Transverse colon (tissue), 4 donors: ENCODE measurements at places on chromosomes 12 and 14. TPM values are rescaled to one million over a fixed set of nuclear protein-coding genes. Genes with fewer than 3 reads are reported as not detected.

DNA sequence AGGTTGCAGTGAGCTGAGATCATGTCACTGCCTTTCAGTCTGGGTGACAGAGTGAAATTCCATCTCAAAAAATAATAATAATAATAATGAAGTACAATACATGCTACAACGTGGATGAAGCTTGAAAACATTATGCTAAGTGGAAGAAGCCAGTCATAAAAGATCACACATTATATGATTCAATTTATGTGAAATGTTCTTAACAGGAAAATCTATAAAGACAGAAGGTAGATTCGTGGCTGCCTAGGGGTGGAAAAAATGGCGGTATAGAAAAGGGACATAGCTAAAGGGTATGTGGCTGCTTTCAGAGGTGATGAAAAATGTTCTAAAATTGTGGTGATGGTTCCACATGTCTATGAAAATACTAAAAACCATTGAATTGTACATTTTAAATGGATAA is 41.0 kb upstream of the AMIGO2 start:
- no peaks in the 10 kb centered on the region for H3K4me1 ChIP-seq
- H3K27me3 ChIP-seq = no peaks in the 10 kb centered on the region
- H3K27ac ChIP-seq = no peak overlapping the region
- no peaks in the 10 kb centered on the region for H3K36me3 ChIP-seq
- DNase-seq = no peak
- H3K4me3 ChIP-seq = no peak overlapping the region

- H3K4me3 ChIP-seq = no peak overlapping the region
- H3K27ac ChIP-seq = peak overlapping the region; percentile 13
- DNase-seq = no peak
- H3K4me1 ChIP-seq = no peaks in the 10 kb centered on the region
- H3K27me3 ChIP-seq = no peaks in the 10 kb centered on the region
Measured at GRCh38 chr12:107515446-107515958, 170.1 kb upstream of the PWP1 start.

GRCh38 chr14:35890308-35890707 is 64.2 kb downstream of the BRMS1L start:
- H3K27ac ChIP-seq = no peak overlapping the region
- no peaks in the 10 kb centered on the region for H3K36me3 ChIP-seq
- H3K4me1 ChIP-seq = no peaks in the 10 kb centered on the region

DNA sequence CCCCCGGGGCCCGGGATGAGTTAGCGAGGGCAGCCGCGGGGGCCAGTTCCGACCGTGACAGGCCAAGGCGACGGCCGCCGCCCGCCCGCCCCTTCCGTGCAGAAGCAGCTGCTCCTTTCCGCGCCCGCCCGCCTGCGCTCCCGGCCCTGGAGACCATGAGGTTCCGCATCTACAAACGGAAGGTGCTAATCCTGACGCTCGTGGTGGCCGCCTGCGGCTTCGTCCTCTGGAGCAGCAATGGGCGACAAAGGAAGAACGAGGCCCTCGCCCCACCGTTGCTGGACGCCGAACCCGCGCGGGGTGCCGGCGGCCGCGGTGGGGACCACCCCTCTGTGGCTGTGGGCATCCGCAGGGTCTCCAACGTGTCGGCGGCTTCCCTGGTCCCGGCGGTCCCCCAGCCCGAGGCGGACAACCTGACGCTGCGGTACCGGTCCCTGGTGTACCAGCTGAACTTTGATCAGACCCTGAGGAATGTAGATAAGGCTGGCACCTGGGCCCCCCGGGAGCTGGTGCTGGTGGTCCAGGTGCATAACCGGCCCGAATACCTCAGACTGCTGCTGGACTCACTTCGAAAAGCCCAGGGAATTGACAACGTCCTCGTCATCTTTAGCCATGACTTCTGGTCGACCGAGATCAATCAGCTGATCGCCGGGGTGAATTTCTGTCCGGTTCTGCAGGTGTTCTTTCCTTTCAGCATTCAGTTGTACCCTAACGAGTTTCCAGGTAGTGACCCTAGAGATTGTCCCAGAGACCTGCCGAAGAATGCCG is 699 bp downstream of the MGAT2 start:
- no peaks in the 10 kb centered on the region for H3K27me3 ChIP-seq
- no peaks in the 10 kb centered on the region for H3K36me3 ChIP-seq
- H3K4me1 ChIP-seq = peaks cover 5% of the 10 kb centered on the region

DNA sequence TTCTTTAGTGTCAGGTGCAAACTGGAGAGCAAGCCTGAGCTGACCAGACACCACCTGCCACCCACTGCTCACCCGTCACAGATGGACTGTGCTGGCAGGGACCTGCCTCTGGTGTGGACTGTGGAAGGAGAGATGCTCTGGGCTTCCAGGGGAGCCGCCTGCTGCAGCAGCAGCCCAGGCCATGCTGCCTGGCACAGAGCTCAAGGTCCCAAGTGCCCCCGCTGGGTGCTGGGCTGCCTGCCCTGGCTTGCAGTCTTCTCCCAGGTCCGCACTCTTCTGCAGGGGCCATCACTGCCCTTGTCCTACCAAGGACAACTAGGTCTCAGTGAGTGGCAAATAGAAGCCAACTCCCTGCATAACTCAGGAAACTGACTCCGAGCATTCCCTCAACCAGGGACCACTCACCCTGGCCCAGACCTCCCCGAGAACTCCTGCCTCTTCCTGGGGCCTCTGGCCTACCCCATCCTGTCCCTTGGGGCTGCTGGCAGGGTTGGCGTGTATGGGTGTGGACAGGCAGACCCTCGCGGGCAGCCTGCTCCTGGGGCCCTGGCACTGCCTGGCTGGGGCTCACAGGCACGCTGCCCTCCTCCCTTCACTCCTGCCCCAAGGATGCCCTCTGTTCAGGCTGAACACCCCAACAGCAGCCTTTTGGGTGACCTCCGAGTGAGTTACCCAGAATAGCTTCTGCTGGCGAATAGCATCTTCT is 9.3 kb downstream of the AMN start:
- H3K36me3 ChIP-seq = no peaks in the 10 kb centered on the region
- H3K4me1 ChIP-seq = peaks cover 34% of the 10 kb centered on the region
- no peak overlapping the region for H3K27ac ChIP-seq
- H3K27me3 ChIP-seq = peaks cover 31% of the 10 kb centered on the region
- H3K4me3 ChIP-seq = no peak overlapping the region

DNA sequence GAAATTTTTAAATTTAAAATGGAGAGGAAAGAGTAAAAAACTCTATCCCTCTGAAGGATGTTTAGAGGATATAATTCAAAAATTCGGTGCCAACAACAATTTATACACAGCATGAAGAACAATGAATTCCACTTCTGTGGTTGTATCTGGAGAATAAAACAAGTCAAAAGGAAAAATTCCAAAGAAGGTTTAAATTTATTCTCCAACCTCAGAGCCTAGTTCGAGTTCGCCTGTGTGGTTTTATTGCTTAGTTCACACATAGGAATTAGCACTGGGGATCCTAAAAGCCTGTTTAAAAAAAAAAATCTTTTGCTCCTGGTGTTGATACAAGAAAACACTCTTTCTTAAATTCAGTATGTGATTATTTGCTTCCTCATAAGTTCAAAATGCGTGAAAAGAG is 79.2 kb downstream of the LLPH start:
- DNase-seq = no peak
- H3K27me3 ChIP-seq = peaks cover 8% of the 10 kb centered on the region
- no peaks in the 10 kb centered on the region for H3K36me3 ChIP-seq
- H3K4me1 ChIP-seq = no peaks in the 10 kb centered on the region
- H3K4me3 ChIP-seq = no peak overlapping the region

DNA sequence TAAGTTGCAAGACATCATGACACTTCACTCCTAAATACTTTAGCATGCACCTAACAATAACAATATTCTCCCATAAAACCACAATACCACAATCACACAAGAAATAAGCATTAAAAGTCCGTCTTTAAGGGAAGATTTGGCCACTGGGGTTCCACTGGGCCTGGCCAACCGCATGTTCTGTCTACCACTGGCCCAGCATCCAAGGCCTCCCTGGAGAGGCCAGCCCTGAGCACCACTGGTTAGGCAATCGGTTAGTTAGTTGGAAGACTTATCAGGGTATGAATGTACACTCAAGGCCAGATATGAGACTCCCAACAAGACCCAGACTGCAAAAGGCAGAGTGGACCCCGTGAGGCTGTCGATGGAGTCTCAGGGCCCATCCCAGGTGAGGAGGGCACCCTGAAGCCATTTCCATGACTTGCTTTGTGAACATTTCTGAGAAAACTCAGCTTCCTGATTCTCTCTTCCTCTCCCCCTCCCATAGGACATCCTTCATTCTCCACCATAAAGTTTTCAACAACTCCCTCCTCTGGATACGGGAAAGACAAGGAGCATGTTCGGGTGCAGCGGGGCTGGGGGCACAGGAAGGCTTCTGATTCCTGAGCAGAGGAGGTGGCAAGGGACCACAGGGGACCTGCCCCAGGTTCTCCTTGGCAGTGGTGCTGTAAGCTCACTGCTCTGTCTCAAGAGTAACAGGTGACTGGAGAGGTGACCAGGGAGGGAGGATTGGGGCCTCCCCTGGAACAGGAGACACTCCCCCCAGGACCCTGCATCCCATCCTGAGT is 5.9 kb downstream of the PXN start:
- no peaks in the 10 kb centered on the region for H3K27me3 ChIP-seq
- H3K4me1 ChIP-seq = peaks cover 36% of the 10 kb centered on the region
- H3K36me3 ChIP-seq = no peaks in the 10 kb centered on the region
- no peak for DNase-seq

- no peak for DNase-seq
- no peak overlapping the region for H3K27ac ChIP-seq
- H3K4me3 ChIP-seq = no peak overlapping the region
- no peaks in the 10 kb centered on the region for H3K36me3 ChIP-seq
- H3K27me3 ChIP-seq = no peaks in the 10 kb centered on the region
- peaks cover 27% of the 10 kb centered on the region for H3K4me1 ChIP-seq
Measured at GRCh38 chr12:15751741-15752140, 37.4 kb downstream of the EPS8 start.

DNA sequence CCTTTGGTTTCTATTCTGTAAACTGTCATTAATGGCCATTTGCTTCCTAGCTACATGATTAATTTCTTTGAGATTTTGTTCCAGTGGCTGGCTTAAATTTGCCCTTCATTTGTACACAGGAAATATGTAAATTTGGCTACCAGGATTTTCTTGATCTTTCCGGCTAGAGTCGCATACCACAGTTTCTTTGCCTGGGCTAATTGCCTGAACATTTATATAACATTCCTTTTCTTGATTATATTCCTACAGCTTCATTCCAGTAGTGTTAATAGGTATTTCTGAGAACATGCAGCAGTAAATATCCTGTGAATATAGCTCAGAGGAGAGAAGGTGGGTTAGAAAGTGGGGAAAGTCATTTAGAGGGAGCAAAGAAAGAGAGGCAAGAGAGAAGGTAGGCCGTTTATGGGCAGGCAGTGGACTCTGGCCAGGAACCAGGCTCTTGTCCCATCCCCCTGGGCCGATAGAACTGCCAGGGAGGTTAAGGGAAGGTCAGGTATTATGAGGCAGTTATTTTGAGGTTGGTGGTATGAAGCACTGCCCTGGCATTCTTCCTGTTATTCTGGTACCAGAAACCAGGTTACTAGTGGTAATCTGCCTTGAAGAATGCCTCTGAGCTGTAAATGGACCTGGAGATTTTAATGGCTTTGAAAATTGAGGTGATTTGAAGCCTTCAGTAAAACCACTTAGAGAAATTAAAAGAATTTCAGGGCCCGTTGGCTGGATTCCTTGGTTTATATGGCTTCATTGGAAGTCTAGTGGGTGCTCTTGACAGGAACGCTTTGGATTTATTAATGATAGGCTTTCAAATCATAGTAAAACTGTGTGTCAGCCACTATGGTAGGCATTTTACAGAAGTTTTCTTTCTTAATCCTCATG is 4.4 kb downstream of the RNF10 start:
- peak; percentile 74 for DNase-seq
- H3K36me3 ChIP-seq = no peaks in the 10 kb centered on the region
- peak overlapping the region; percentile 97 for H3K27ac ChIP-seq
- H3K27me3 ChIP-seq = no peaks in the 10 kb centered on the region
- peak overlapping the region; percentile 94 for H3K4me3 ChIP-seq

GRCh38 chr14:30519961-30520360 is 39.0 kb upstream of the G2E3 start:
- no peaks in the 10 kb centered on the region for H3K27me3 ChIP-seq
- no peak overlapping the region for H3K27ac ChIP-seq
- H3K4me1 ChIP-seq = no peaks in the 10 kb centered on the region
- no peak overlapping the region for H3K4me3 ChIP-seq

DNA sequence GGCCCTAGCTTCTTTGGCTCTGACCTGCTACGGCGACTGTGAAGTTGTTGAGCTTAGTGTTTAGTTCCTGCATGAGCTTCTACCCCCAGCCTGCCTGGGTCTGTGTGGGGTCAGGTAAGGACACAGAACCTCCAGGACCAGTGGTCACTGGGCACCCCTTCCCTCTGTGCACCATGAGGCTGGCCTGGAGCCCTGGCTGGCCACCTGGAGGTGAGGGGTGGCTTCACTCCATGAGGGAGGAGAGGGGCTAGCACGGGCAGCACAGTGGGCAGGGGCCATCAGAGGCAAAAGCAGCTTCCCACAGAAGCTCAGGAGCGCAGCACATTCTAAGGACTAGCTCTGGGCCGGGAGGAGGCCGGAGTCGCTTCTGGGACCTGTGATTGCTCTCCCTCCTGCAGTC is 36.7 kb downstream of the CCDC92 start:
- DNase-seq = no peak
- no peaks in the 10 kb centered on the region for H3K27me3 ChIP-seq
- H3K4me1 ChIP-seq = no peaks in the 10 kb centered on the region
- no peak overlapping the region for H3K27ac ChIP-seq

- peak overlapping the region; percentile 79 for H3K27ac ChIP-seq
- peak overlapping the region; percentile 24 for H3K4me3 ChIP-seq
- DNase-seq = peak; percentile 16
- no peaks in the 10 kb centered on the region for H3K27me3 ChIP-seq
- H3K4me1 ChIP-seq = peaks cover 8% of the 10 kb centered on the region
Measured at GRCh38 chr12:39620659-39621658, 1.4 kb upstream of the ABCD2 start.

GRCh38 chr14:31208546-31209424 is 1.2 kb upstream of the HECTD1 start:
- peak overlapping the region; percentile 35 for H3K4me3 ChIP-seq
- H3K27ac ChIP-seq = peak overlapping the region; percentile 100
- no peaks in the 10 kb centered on the region for H3K27me3 ChIP-seq

DNA sequence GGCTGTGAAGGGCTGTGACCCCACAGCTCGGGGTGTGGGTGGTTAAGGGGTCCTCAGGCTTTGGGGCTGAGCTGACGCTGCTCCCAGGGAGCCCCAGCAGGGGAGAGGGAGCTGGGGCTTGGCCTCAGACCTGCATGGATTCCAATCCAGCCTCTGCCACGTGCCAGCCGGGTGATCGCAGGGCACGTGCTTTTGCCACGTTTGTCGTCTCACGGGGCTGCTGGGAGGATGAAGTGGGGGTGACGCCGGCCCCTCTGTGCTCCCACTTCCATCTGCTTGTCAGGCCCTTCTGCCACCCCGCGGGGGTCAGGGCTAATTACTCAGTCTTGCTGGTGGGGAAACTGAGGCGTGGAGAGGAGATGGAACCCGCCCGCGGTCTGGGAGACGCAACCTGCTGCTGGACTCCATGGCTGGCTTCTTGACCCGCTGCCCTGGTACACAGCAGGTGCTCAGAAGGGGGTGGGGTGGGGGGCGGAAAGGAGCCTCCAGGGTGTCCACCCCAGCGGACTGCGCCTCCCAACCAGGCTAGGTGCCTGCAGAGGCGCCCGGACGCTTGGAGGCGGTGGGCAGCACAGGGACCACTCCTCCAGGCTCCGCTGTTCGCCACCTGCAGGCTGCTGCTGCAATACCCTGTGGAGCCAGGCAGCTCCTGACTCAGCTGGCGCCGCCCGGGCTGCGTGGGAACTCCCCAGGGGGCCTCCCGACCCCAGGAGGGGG is 36.4 kb upstream of the PRIMA1 start:
- H3K27me3 ChIP-seq = peaks cover 14% of the 10 kb centered on the region
- H3K27ac ChIP-seq = no peak overlapping the region
- no peaks in the 10 kb centered on the region for H3K4me1 ChIP-seq
- DNase-seq = no peak
- H3K36me3 ChIP-seq = no peaks in the 10 kb centered on the region

NPFF gene
- total RNA-seq = not detected

PPP4R4 gene
- not detected for total RNA-seq

CISTR gene
- total RNA-seq = not detected

SSPN gene
- total RNA-seq = 4.5 TPM

STXBP6 gene
- 10.5 TPM for total RNA-seq
